H1 (cell line): ENCODE measurements at places on chromosomes 5 and 9. TPM values are rescaled to one million over a fixed set of nuclear protein-coding genes. Genes with fewer than 3 reads are reported as not detected.

- no peaks in the 10 kb centered on the region for H3K27me3 ChIP-seq
- no peaks in the 10 kb centered on the region for H3K36me3 ChIP-seq
- DNase-seq, result no peak
- H3K4me1 ChIP-seq, result no peaks in the 10 kb centered on the region
- no peak overlapping the region for H3K27ac ChIP-seq
These were observed 662.2 kb upstream of the CTNND2 start for GRCh38 chr5:12566441-12566840.

DNA sequence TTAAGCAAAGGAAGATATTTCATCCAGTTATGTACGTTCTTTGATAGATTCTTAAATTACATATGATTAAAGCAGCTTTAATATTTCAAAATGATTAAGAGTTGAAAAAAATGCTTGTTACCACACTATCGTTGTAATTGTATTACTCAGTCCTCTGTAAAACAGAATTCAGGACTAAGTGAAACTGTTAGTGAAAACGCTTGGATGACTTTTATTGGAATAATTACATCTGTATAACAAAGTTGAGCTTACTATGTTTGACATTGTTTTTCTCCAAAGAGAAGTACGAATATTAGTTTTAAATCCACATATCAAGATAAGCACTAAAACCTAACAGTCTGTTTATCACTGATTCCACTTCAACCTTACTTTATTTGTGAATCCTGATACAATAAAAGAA lies 8.7 kb upstream of the NADK2 start:
- no peaks in the 10 kb centered on the region for H3K4me1 ChIP-seq
- no peak for DNase-seq
- no peak overlapping the region for H3K4me3 ChIP-seq
- H3K27me3 ChIP-seq, result no peaks in the 10 kb centered on the region
- no peak overlapping the region for H3K27ac ChIP-seq
- H3K36me3 ChIP-seq, result no peaks in the 10 kb centered on the region

GRCh38 chr5:123124859-123125595 lies 36.0 kb downstream of the PRDM6 start:
- no peak overlapping the region for H3K4me3 ChIP-seq
- H3K27me3 ChIP-seq, result no peaks in the 10 kb centered on the region
- no peaks in the 10 kb centered on the region for H3K4me1 ChIP-seq
- no peak for DNase-seq
- no peaks in the 10 kb centered on the region for H3K36me3 ChIP-seq
- no peak overlapping the region for H3K27ac ChIP-seq

GRCh38 chr5:144295284-144295683 lies 124.6 kb downstream of the KCTD16 start:
- H3K36me3 ChIP-seq, result no peaks in the 10 kb centered on the region
- H3K27ac ChIP-seq, result no peak overlapping the region
- no peak overlapping the region for H3K4me3 ChIP-seq
- H3K27me3 ChIP-seq, result no peaks in the 10 kb centered on the region

DNA sequence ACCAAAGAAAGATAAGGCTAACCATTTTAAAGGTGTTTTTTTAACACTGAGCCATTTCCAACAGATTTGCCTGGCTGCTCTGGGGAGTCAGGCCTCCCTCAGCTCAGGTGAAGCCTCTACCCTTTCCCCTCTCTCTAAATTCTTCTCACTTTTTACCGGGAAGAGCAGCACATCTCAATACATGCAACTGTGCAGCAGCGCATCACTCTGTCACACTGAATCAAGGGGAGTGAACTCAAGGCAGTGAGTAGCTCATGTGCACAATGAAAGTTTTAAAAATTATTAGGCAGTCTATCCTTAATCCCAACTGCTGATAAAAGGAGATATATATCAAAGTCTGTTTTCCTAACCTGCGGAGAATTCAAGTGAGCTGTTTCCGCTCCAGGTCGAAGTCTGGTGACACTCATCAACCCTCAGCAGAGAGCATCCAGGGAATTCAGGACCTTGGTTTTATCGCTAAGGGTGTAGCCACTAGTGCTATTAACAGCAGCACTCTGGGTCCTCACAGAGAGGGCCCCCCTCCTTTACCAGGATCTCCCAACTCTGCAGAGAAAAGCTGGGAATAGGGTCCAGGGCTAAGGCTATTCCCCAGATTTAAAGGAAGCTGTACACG lies 1.0 kb downstream of the CEMIP2 start:
- peaks cover 19% of the 10 kb centered on the region for H3K4me1 ChIP-seq
- DNase-seq, result no peak
- H3K27ac ChIP-seq, result no peak overlapping the region
- no peaks in the 10 kb centered on the region for H3K36me3 ChIP-seq

- H3K4me1 ChIP-seq, result no peaks in the 10 kb centered on the region; the same call in 1 of the 2 replicates
- H3K36me3 ChIP-seq, result peaks cover 3% of the 10 kb centered on the region; the same call in 1 of the 2 replicates
- no peak overlapping the region for H3K4me3 ChIP-seq
- no peak for DNase-seq
- H3K27ac ChIP-seq, result no peak overlapping the region
These were observed 3.0 kb upstream of the ETF1 start for GRCh38 chr5:138545919-138546562.

The GPR150 gene
- total RNA-seq, result not detected in 2 replicates

GRCh38 chr9:28747351-28747985 lies 1174.2 kb upstream of the C9orf72 start:
- DNase-seq, result no peak
- H3K27ac ChIP-seq, result no peak overlapping the region
- no peaks in the 10 kb centered on the region for H3K27me3 ChIP-seq

- no peaks in the 10 kb centered on the region for H3K4me1 ChIP-seq
- no peak overlapping the region for H3K4me3 ChIP-seq
- no peak for DNase-seq
- no peak overlapping the region for H3K27ac ChIP-seq
These were observed 161.9 kb downstream of the TRIO start for GRCh38 chr5:14305045-14305444.

DNA sequence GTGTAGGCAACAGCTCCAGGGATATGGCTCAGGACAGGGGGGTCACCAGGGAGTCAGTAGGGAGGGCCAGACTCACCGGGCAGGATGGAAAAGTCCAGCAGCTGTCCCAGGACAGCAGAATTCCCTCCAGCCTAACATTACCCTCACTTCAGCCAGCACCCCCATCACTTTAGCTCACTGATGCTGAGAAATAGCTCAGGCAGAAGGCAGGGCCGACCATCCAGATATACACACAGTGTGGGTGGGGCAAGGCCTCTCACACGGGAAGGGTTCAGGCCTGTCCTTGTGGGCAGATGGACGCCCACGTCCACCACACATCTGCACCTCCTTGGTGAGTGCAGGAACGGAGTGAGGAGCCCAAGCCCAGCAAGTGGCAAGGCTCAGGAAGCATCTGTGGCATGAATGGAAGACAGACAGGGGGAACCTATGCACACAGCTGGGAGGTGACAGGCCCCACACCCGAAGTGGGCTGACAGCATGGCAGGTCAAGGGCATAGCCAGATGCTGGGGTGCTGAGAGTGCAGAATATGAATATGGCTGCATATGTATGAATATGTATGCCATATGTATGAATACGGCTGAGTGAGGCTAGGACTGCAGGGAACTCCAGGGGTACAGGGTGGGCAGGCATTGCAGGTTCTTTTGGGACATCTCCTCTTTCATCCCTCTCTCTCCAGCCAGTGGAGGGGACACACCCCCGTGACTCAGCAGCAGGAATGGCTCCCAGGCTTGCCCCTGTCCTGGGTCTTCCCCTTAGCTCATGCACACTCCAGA lies 17.0 kb downstream of the BICD2 start:
- no peaks in the 10 kb centered on the region for H3K36me3 ChIP-seq
- no peak overlapping the region for H3K4me3 ChIP-seq
- no peak for DNase-seq
- H3K27me3 ChIP-seq, result no peaks in the 10 kb centered on the region
- H3K4me1 ChIP-seq, result peaks cover 10% of the 10 kb centered on the region

GRCh38 chr5:151691706-151692105 lies 5.0 kb upstream of the SPARC start:
- H3K4me3 ChIP-seq, result no peak overlapping the region
- H3K36me3 ChIP-seq, result no peaks in the 10 kb centered on the region
- no peak for DNase-seq
- H3K4me1 ChIP-seq, result peaks cover 5% of the 10 kb centered on the region
- H3K27me3 ChIP-seq, result no peaks in the 10 kb centered on the region

DNA sequence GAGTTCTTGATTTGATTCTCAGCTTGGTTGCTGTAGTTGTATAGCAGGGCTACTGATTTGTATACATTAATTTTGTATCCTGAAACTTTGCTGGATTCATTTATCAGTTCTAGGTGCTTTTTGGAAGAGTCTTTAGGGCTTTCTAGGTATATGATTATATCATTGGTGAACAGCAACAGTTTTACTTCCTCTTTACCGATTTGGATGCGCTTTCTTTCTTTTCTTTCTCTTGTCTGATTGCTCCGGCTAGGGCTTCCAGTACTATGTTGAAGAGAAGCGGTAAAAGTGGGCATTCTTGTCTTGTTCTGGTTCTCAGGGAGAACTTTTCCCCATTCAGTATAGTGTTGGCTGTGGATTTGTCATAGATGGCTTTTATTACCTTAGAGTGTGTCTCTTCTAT lies 158.9 kb downstream of the SAXO1 start:
- H3K27ac ChIP-seq, result no peak overlapping the region
- no peaks in the 10 kb centered on the region for H3K27me3 ChIP-seq
- H3K36me3 ChIP-seq, result no peaks in the 10 kb centered on the region
- no peaks in the 10 kb centered on the region for H3K4me1 ChIP-seq
- no peak for DNase-seq

The PCDHGC3 gene
- total RNA-seq, result 18.6 and 19.6 TPM in 2 replicates

DNA sequence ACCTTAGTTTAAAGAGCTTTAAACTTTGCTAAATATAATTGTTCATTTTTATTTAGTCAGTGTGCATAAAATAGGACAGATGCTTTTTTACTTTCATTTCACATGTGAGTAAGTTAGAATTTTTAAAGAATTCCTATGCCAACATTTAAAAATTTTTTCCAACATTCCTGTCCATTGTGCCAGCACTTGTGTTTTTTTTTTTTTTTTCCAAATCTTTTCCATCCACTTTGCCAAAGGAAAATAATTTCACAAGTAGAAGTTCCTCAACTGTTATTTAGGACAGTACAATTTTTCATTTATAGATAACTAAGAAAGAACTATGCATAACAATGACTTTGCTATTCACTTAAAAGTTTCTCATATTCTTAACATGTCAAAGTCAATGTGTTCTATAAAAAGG lies 189.5 kb downstream of the ADAMTS6 start:
- H3K4me1 ChIP-seq, result no peaks in the 10 kb centered on the region
- H3K4me3 ChIP-seq, result no peak overlapping the region
- H3K36me3 ChIP-seq, result no peaks in the 10 kb centered on the region

DNA sequence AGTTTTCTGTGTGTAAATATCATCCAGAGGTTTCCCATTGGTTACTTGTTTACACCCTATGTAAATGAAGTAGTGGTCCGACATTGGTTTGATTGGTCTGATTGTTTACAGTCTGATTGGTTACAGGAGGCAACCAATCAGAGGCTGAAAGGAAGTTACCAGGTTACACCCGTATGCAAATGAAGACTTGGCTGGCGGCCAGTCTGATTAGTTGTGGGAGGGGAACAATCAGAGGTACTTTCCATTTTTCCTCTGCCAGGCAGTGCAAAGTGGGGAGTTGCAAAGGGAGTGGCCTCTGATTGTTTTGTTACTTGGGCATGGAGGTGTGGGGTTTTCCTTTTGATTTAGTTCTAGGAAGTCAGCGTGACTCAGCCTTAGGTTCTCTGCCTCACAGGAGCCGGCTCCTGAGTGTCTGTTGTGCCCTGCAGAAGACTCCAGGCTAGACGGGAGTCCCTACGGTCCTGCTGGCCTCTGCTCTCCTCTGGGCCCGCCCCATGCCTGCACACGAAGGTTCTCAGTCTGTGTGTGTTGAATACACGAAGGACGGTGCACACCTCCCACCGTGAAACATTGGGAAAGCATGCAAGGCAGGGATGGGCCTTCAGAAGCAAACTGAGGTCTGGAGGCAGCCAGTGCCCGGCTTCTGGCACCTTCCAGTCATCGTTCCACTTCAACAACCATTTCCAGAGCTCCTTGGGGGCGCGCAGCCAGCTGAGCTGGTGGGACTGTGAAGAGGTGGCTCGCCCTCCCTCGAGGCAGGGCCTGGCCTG lies 42.9 kb downstream of the OLFM1 start:
- no peak overlapping the region for H3K4me3 ChIP-seq
- H3K36me3 ChIP-seq, result no peaks in the 10 kb centered on the region
- H3K27me3 ChIP-seq, result peaks cover 4% of the 10 kb centered on the region; the same call in 1 of the 2 replicates
- H3K4me1 ChIP-seq, result no peaks in the 10 kb centered on the region
- H3K27ac ChIP-seq, result no peak overlapping the region

DNA sequence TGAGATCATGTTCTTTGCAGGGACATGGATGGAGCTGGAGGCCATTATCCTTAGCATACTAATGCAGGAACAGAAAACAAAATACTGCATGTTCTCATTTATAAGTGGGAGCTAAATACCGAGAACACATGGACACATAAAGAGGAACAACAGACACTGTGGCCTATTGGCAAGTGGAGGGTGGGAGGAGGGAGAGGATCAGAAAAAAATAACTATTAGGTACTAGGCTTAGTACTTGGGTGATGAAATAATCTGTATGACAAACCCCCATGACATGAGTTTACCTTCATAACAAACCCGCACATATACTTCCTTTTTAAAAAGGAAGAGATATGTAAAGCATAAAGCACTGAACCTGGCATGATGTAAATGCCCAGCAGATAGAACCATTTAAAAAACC lies 99.0 kb downstream of the MEGF10 start:
- H3K4me1 ChIP-seq, result no peaks in the 10 kb centered on the region
- no peak overlapping the region for H3K4me3 ChIP-seq
- no peaks in the 10 kb centered on the region for H3K27me3 ChIP-seq

DNA sequence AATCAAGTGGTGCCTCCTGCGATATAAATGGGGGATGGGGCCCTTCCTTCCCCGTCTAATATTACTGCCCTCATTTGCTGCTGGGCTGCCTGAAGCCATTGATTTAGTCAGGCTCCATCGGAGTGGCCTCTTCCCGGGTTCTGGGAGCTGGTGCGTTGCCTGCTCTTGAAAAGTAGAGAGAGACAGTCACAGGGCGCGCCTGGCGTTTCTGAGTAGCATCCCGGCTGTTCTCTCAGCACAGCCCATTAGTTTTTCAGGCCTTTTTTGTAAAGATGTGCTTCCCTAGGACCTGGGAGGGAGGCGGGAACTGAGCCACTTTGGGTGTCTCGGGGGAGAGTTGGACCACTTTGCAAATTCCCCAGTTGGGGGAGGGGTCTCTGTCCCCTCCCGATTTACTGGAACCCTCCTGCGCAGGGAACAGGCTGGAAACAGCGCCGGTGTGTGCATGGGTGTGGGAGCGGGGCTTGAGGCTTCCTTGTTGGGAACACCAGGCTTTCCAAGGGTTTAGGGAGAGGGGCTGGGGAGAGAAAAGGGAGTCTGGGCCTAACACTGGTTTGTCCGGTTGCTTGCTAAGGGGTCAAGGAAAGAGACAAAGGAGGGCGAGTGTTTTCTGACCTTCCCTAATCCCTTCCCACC lies 4.7 kb downstream of the PRDM6 start:
- H3K27ac ChIP-seq, result no peak overlapping the region
- H3K27me3 ChIP-seq, result peaks cover 84% of the 10 kb centered on the region
- H3K4me1 ChIP-seq, result peaks cover 4% of the 10 kb centered on the region
- DNase-seq, result no peak
- H3K4me3 ChIP-seq, result peak overlapping the region; percentile 42

DNA sequence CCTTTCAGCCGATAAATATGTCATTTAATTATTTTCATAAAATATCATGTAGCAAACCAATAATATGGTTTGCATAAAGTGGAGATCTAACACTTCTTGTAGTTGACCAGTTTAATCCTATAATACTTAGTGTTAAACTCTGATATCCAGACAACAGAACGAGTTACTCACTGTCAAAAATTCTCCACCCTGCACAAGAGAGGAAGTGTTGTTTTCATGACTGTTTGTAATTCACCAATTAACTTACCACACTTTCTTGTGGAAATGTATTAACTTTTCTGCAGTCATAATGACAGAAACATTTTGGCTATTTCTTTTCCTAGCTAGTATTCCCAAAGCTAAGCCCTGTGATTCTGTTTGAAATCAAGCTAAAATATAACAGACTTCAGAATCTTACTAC lies 555.3 kb upstream of the FTMT start:
- no peaks in the 10 kb centered on the region for H3K27me3 ChIP-seq
